ENCODE measurements at places on chromosomes 7 and 10.

DNA sequence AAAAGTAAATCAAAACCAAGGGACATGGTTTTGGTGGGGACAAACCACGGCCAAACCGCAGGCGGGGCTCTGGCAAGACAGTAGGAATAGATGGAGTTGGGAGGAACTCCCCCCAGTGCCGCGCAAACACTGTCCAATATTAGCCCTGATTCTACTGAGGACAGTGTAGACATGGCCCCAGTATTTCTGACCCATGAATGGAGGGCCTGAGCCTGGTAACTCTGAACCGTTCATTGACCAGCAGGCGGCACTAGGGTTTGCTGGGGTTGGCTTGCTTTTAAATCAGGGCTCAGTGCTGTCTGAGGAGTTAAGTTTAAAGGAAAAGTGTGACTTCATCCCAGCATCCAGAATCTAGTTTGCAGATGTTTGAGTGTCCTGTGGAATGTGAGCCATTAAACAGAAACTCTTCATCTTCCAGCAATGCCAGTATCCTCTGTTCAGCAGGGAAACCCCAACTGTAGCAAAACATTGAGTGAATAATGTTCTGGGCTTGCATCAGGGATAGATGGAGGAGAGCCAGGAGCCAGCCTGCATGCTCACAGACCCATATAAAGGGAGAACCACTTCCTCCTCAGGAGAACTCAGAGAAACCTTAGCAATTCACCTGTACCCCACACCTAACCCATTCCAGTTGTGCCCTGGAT, 147.4 kb upstream of the PRSS58 start:
- no peak for DNase-seq

GRCh38 chr10:60537697-60538096, 148.0 kb upstream of the ANK3 start:
- DNase-seq, result no peak

GRCh38 chr7:89334797-89335196, 539.3 kb upstream of the TEX47 start:
- DNase-seq, result no peak

GRCh38 chr7:151816562-151817314, 60.2 kb downstream of the PRKAG2 start:
- no peak for DNase-seq

- DNase-seq, result no peak
These were observed 264.8 kb downstream of the PTPRN2 start for GRCh38 chr7:158322616-158323530.

DNA sequence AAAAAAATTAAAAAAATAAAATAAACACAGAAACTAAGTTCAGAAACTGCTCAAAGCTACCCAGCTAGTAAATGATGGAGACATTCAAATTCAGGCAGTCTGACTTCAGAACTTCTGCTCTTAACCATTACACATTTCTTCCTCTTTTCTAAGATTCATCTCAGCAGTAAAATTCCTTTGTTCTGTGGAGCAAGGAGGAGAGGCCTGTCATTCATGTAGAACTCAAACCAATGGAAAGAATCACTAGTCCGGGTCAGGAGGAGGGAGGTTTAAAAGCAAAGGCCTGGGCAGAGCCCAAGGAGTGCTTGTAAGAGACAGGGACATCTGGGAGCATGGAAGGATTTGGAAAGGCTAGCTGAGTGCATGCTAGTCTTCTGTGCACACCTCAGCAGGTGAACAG, 37.9 kb upstream of the DNAJB12 start:
- DNase-seq, result no peak

- DNase-seq, result no peak
These were observed 233.8 kb upstream of the PRKCQ start for GRCh38 chr10:6813856-6814255.

GRCh38 chr10:86224354-86225102, 142.1 kb downstream of the GRID1 start:
- DNase-seq, result no peak

GRCh38 chr7:101273206-101273605, 28.3 kb upstream of the FIS1 start:
- no peak for DNase-seq

DNA sequence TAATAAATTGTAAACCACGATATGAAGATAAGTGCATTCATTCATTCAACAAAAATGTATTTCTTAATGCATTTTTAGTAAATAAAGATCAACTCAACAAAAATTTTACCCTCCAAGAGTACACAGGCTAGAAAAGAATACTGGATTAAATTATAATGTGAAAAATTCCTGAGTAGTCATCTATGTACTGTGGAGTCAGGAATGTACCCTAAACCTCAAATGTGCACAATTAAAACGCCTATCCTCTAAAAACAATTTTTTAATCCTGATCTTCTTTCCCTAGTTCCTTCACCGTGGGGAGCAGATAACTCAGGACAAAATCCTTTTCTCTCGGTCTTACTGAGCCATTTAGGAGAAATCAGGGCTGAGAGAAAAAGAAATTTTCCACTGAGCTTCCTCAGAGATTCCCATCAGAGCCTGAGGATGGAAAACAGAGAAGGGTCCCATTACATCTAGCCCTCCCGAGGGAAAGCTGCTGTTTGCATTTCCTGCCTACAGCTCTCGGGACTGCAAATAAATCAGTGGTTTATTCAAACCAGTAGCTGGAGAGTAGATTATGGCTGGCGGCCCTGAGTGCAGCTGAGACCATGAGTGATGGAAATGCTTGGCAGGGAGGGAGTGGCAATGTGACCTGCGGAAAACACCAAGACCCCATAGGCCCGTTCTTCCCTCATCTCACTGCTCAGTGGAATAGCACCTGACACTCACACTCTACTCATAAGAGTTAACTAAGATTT, 7.4 kb downstream of the TAS2R40 start:
- DNase-seq, result peak; percentile 17

- DNase-seq, result no peak
These were observed 167.2 kb downstream of the CALN1 start for GRCh38 chr7:72244826-72245398.

DNA sequence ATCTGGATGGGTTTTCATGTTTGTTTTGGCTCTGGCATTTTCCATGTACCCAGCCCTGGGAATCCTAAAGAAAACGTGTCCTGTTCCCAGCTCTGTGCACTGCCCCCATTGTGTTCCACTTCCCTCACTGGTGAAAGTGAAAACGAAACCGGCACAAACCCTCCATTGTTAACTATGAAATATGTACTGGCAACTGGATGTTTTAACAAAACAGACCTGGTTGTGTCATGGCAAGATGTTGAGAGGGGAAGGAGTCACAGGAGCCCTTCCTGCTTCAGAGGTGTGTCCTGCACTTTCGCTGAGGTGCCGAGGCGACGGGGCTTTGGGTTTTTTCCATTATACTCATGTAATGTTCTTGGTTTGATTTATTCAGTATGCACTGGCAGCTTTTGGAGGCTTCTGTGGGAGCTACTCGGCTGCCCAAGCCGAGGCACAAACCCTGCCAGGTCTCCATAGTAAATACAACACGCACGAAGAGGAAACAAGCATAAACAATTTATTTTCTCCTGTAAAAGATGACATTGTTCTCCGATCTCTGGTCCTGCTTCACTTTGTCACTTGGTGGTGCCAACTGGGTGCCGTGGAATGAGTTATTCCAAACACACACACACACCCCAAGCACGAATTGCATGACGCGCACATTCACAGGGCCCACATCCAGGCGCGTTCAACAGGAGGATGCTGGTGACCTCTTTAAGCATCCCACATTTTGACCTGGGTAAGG, 118.2 kb downstream of the CDK6 start:
- DNase-seq, result no peak

DNA sequence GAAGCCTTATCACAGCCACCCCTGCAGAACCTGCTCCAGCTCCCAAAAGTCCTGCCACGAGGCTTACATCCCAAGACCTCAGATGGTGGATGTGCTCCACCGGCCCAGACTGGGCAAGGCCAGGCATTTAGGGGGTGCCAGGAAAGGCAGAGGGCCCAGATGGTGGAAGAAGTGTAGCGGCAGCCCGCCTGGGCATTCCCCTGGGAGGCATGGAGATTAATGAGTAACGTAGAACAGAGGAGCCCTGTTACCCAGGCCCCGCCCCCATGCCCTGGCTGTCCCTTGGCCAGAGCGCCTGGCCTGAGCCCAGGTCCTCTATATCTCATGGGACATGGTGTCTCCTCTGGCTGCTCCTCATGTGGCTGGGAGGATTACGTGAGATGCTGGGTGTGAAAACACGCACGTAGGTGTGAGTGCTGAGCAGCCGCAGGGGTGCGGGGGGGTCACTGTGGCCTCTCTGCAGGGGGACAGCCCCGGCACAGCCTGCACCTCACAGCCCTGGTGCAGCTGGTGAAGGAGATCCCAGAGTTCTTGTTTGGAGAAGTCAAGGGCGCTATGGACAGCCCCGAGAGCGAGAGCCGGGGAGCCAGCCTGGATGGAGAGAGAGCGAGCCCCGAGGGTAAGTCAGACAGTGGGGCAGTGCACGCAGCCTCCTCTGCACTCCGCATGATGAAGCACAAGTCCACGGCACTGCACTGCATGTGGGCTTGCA, 52.9 kb downstream of the ZNF467 start:
- no peak for DNase-seq

DNA sequence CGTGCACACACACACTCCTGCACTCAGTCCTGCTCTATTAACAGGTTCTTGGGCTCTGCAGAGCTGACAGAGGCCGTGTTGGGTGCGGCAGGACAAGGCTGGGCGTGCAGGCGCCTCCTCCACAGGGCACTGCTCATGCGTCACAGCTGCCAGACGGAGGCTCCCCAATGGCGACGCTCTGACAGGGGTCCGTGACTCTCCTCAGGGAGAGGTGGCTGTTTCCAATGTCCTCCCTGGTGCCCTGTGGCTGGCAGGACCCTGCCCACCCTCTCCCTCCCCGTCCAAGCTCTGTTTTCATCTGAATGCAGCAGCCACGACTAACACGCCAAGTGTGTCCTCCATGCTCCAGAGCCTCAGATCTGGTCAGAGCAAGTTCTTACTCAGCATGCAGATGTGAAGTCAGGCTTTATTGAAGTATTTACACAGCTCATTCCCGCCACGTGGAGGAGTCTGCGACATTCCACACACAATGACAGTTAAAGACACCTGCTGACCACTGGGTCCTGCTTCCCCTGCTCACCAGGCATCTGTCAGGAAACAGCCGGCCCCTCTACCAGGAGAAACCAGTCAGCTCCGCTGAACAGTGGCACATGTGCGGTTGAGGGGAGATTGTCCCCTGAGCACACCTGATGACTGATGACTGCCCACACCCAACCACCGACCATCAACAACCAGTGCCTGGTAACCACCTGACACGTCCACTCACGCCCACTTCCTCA, 116.7 kb downstream of the VIPR2 start:
- no peak for DNase-seq

DNA sequence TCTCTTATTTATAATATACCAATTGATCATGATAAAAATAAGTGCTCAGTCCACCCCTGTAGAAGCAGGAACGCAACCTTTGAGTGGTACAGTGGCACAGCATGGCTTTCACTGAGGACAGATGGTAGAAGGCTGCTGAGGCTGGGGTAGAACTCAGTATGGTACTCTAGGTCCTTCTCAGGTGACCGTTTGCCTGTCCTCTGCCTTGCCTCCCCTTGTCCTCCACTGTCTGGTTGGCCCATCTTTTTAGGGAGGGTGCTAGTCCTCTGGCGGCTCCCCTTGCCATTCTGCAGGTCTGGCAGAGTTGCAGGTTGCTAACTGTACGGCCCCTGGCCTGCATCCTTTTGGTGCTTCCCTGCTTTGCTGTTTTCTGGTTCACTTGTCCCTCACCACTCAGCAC, 27.3 kb downstream of the SLC18A2 start:
- DNase-seq, result no peak

- no peak for DNase-seq
These were observed 712.2 kb upstream of the GALNT17 start for GRCh38 chr7:70419526-70420380.

DNA sequence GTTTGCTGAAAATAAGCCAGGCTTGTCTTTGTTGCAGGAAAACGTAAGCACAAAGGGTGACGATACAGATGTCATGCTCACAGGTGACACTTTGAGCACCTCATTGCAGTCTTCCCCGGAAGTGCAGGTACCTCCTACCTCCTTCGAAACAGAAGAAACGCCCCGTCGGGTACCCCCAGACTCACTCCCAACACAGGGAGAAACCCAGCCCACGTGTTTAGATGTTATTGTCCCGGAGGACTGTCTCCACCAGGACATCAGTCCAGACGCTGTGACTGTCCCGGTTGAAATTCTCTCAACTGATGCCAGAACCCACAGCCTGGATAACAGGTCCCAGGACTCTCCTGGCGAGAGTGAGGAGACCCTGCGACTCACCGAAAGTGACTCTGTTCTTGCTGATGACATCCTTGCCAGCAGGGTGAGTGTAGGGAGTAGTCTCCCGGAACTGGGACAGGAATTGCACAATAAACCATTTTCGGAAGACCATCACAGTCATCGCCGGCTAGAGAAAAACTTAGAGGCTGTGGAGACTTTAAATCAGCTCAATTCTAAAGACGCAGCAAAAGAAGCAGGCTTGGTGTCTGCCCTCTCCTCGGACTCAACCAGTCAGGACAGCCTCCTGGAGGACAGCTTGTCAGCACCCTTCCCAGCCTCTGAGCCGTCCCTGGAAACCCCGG, 18.3 kb upstream of the BHLHA15 start:
- no peak for DNase-seq

GRCh38 chr7:77524731-77525130, 12.4 kb upstream of the PTPN12 start:
- DNase-seq, result no peak

GRCh38 chr10:24762966-24763623, 39.4 kb upstream of the ARHGAP21 start:
- peak; percentile 64 for DNase-seq

GRCh38 chr7:139106959-139107358, 2.6 kb downstream of the ZC3HAV1 start:
- no peak for DNase-seq

DNA sequence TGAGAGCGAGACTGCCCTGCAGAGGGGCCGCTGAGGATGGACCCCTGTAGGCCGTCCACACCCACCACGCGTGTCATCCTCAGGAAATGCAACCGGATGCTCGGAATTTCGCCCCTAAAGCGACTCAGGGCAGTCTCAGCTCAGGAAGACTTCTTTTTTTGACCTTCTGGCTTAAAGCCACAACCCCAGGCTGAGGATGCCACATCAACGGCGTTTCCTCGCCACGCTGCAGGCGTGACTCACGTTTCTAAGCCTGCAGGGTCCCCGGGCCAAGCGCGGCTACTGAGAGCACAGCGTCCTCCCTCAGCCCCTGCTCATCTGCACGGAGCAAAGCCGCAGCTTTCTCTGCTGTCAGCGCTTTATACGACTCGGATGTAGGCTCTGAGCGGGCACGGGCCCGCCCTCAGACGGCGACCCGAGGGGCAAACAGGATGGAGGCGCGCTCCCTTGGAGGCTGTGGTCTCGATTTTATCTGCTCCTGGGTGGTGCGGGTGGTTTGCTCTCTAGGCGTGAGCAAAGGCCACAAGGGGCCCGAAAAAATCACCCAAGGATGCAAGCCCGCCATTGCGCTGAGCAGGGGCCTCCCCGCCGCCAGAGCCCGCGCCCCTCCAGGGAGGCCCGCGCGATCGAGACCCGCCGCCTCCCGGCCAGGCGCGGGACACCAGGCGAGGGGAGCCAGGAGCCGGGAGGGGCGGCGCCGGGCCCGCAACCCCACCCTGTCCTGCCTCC, 726 bp upstream of the INSIG1 start:
- no peak for DNase-seq

Measured in iPS DF 19.7 (cell line).